ENCODE measurements at places on chromosomes 1 and 21. TPM values are rescaled to one million over a fixed set of nuclear protein-coding genes. Genes with fewer than 3 reads are reported as not detected.

Gene FMO1
- 0.03 TPM for polyA plus RNA-seq

Gene LCE1C
- not detected for polyA plus RNA-seq

DNA sequence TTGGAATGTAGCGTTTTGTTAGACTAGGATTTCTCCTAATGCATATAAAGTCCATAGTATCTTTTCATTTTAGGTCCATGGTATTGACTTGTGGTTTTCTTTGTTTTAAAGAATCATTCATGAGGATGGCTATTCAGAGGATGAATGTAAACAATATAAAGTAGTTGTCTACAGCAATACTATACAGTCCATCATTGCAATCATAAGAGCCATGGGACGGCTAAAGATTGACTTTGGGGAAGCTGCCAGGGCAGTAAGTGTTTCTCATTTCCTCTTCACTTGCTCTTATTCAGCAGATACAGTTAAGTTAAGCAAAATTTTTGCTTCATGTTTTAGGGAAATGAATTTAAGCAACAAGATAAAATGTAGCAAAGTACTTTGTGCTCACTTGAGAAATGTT lies 25.4 kb downstream of the GNAI3 start:
- no peaks in the 10 kb centered on the region for H3K36me3 ChIP-seq
- H3K27ac ChIP-seq, result no peak overlapping the region
- no peak overlapping the region for H3K4me3 ChIP-seq
- peaks cover 10% of the 10 kb centered on the region for H3K4me1 ChIP-seq
- DNase-seq, result no peak
- H3K27me3 ChIP-seq, result no peaks in the 10 kb centered on the region

DNA sequence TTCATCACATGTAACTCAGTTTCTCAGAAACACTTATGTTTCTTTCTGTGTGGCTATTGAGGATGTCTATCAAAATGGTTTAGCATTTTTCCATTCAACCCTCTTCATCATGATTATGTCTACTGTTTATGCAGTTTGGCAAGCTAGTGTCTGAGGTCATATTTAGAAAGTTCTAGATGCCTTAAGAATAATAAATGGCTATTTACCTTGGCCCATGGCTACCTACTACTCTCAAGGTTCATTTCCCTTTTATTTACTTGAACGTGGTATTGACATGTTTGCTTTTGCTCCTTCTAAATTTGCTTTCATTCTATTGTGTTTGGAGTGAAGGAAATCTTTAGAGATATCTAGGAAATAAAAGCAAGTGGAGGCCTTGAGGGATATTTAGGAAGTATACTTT lies 193.7 kb upstream of the OLFM3 start:
- H3K27me3 ChIP-seq, result no peaks in the 10 kb centered on the region
- no peak for DNase-seq
- H3K4me1 ChIP-seq, result no peaks in the 10 kb centered on the region
- no peak overlapping the region for H3K27ac ChIP-seq
- H3K4me3 ChIP-seq, result no peak overlapping the region
- H3K36me3 ChIP-seq, result no peaks in the 10 kb centered on the region

Measured in H1 (cell line).